ENCODE measurements at places on chromosomes 5 and 9.

DNA sequence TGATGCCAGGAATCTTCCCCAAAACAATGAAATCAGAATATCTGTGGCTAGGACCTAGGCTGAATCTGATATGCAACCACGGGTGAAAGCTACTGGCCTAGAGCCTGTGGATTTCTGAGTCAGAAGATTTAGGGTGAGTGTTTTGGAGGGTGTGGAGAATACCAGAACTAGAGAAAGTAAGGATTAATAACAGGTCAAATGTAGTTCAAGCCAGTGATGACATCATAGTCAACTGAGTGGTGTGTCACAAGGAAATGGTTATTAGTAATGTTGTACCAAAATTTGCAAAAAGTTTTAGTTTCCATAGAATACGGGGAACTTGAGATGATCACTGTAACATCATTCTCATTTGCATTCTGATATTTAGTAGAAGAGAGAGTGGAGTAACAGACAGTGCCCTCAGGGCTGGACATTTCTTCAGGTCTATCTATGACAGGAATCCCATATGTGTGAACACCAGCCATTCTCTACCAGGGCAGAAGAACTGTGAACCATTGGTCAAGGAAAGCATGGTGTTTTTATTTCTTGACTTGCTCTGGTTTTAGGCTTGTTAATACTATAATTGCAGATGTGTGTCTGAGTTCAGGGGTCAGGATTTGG, 3.7 kb downstream of the GALNT12 start:
- DNase-seq, result no peak

GRCh38 chr9:70801181-70801829, 320.1 kb downstream of the TRPM3 start:
- DNase-seq, result no peak

DNA sequence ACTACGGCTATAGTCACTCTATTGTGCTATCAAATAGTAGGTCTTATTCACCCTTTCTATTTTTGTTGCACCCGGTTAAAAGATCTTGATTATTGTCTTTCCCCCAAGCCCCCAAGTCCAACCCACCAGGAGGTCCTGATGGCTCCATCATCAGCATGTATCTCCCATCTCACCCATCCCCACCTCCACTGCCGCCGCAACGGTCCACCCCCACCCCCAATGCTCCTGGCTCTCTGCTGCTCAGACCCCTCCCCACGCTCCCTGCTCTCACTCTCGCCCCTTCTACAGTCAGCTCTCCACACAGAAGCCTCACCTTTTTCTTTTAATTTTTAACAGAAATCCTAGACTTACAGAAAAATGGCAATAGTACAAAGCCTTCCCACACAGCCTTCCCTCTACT, 51.5 kb upstream of the SH3PXD2B start:
- no peak for DNase-seq

DNA sequence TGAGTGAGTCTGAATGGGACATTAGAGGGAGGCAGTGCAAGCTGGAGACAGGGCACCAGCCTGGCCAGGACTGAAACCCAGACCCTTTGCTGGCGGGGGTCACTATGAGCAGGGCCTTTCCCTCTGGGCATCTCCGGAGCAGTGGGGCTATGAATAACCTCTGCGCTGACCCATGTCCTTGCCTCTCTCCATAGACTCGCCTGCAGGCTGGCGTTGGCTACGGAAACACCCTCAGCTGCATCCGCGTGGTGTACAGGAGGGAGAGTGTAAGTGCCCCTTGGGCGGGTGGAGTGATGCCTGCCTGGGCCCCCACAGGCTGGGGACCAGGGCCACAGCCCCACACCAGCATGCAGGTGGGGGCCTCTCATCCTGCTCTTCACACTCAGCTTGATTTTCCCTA, 15.8 kb downstream of the SLC25A48 start:
- DNase-seq, result no peak

DNA sequence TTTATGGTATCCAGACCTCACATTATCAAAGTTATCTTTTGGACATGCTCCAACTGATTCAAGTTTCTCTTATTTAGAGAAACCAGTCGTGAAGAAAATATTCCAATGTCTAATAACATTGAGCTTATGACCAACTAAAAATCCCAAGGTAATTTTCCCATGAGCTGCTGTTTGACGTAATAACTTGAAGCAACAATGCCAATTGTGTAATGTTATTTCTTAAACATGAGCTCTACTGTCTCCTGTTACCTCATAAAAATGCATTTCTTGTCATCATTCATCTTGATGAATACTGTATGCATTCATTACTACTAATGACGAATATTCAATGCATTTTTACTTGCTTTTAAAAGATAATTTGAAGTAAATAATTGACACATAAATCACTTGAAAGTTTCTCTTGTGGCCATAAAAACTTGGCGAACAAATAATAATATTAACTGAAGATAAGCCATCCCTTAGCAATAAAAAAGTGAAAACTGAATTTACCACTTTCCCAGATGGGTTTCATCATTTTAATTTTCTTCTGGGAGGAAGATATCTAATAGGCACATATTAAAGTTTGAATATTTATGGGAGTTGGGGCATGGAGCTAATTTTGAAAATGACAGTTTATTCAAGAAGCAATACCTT, 424 bp upstream of the MARCOL start:
- DNase-seq, result no peak

DNA sequence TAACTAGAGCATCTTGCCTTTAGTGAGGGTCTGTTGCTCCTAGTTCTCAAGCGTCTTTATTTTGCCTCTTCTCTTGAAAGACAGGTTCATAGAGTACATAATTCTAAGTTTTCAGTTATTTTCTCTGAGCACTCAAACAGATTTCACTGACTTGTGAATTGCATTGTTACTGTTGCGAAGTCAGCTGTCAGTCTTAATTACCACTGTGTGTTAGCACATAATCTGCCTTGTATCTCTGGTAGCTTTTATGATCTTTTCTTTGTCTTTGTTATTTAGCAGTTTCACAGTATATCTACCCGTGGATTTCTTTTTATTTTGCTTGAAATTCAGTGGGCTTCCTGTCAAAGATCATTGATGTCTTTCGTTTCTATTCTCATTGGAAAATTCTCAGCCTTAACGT, 192.9 kb downstream of the TTLL11 start:
- DNase-seq, result no peak

DNA sequence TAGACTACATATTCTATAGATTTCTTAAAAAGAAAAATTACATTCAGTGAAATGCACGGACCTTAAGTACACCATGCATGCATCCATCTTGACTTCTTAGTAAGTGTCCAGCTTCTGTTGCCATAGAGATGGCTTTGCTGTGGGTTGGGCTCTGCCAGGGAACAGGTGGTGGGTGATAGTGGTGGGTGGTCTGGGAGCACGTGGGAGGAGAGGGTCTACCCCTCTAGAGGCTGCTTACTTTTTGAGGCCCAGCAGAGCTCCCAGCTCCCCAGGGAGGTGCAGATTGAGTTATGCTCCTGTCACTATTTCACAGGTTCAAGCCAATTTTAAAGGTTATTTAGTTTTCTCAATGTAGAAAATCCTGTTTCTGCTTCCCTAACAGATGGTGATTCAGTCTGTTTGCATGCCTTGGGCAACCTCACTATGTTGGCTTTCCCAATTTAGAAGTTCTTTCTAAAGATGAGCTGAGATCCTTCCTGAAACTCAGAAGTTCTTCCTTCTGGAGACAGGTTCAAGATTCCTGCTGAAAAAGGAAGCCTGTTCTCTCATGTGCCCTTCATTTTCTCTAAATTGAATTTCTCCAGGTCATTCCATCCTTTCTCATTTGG, 107.4 kb upstream of the LHFPL2 start:
- DNase-seq, result no peak
